ENCODE measurements at places on chromosomes 11 and 22.

- no peak for DNase-seq
These were observed 6.7 kb downstream of the CAPN5 start for GRCh38 chr11:77073328-77074001.

- DNase-seq = no peak
These were observed 2.7 kb downstream of the RPL27A start for GRCh38 chr11:8685306-8685705.

- no peak for DNase-seq
These were observed 390.0 kb downstream of the TENM4 start for GRCh38 chr11:79050786-79051185.

- no peak for DNase-seq
These were observed 5.6 kb downstream of the SYTL2 start for GRCh38 chr11:85805387-85805786.

DNA sequence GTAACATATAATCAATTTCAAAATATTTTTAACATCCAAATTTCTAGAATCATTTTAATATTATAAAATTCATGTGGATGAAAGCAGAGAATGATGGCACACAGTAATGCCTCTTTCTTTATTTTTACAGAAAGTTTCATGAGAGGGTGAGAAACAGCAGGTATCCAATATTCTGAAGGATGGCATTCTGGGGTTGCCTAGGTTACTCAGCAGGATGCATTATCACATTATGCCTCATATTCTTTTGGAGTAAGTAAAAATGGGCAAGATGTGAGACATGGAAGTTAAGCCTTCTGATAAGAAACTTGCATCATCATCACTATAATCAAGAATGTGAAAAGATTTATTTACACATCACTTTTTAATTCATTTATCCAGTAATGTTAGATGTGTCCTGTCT is 148.7 kb upstream of the PGR start:
- no peak for DNase-seq

- peak; percentile 28 for DNase-seq
These were observed 37.6 kb upstream of the BIRC3 start for GRCh38 chr11:102279641-102280170.

DNA sequence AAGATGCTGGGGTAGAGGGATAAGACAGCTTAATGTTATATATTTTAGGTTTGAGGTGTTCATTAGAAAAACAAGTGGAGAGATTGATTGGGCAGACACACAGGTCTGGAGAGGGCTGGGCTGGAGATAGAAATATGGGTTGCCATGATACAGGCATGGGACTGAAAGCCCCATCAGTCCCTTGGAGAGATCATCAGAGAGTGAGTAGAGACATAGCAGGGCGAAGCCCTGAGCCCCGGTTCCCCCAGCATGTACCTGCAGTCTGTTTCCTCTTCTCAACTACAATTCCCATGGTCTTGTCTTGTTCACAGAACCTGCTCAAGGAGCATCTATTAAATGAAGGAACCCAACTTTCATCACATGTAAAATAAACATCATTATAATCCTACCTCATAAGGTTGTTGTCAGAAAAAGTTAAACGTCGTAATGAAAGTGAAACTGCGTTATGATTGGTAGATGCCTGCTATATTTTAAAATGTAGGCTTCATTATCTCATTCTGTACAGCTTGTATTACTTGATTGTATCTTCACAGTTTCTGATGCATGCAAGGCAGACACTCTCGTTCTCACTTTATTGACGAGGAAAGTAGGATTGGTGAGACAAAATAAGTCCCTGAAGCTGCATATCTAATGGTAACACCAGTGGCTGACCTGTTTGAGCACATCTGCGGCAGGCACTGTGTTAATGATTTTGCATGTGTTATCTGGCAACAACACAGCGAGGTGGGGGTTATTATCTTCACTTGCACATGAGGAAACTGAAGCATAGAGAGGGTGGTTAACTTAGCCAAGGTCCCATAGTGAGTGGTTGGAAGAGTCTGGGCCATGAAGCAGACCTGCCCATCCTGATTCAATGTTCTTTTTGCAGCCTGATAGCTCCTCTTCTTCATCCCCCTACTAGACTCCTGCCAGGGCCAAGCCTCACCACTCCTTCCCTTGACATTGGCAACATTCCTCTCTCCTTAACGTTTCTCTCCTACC is 63.5 kb downstream of the ENDOD1 start:
- DNase-seq = no peak

DNA sequence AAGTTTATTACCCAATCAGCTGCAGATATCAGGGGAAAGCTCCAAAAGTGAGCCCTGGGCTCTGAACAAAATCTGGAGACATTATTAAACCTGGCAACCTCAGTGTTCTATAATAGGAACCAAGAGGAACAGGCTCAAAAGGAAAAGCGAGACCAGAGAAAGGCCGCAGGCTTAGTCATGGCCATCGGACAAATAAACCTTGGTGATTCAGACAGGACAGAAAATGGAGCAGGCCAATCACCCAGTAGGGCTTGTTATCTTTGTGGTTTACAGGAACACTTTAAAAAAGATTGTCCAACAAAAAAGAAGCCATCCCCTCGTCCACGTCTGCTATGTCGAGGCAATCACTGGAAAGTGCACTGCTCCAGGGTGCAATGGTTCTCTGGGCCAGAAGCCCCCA is 7.7 kb upstream of the PANX1 start:
- no peak for DNase-seq

GRCh38 chr11:60756307-60757032 is at the start of gene MS4A15:
Gene MS4A15 (plus strand): TSS chr11:60756867. CDS start chr11:60763734, 6,867 bp downstream.
- peak; percentile 43 for DNase-seq

- DNase-seq = no peak
These were observed 139.9 kb upstream of the GRIA4 start for GRCh38 chr11:105469931-105470330.

- peak; percentile 76 for DNase-seq
These were observed 2.7 kb upstream of the RHOD start for GRCh38 chr11:67053896-67054329.

DNA sequence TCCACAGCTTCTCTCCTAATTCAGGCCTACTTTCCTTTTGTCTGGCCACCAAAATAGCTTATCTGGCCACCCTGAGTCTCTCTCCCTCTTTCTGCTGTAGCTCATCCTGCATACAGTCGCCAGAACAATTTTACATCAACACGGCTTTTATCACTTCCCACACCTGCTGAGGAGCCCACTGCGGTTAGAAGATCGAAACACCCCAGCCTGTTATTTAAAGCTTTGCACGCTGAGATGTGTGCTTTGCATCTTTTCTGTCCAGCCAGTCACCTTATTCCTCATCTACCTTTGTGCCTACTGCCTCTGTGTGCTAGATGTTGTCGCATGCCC is 96.0 kb downstream of the COMMD9 start:
- no peak for DNase-seq

- DNase-seq = no peak
These were observed 51.0 kb downstream of the MTNR1B start for GRCh38 chr11:93020248-93021046.

DNA sequence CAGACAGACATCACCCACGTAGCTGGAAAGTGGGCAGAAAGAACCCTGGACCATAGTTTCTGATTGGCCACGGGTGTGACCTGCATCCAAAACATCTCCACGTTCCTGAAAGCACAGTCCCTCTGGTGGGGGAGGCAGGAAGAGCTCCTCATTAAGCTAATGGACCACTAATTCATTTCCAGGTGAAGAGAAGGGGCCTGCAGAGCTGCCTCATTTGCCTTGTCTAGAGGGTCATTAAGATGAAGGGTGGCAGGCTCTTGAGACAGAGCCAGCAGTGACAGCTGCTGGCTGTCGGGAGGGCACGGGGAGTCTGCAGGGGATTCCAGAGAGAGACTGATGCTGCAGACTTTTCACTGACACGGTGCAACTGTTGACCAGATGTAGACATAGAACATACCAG is 149.6 kb upstream of the OPCML start:
- DNase-seq = no peak

GRCh38 chr22:26393929-26394328 is 35.1 kb upstream of the ASPHD2 start:
- no peak for DNase-seq

DNA sequence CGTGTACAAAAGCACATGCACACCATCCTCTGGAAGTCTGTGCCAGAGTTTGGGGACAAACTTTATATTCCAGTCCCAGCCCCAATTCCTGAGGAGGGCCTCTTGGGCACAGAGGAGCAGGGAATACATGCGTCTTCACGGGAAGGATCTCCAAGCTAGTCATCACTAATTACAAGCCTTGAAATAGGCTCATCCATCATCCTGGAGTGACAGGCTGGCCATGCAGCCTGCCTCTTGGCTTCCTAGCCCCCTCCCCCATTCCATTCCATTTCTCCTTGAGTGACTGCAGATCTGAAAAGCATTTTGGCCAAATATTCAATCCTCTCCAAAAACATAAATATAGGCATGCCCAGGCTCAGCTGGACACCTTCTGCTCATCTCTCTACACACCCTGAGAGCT is 24.8 kb downstream of the SERPING1 start:
- DNase-seq = no peak

- DNase-seq = no peak
These were observed 17.3 kb downstream of the ABCC8 start for GRCh38 chr11:17459236-17459896.

- DNase-seq = no peak
These were observed 35.3 kb downstream of the BCR start for GRCh38 chr22:23215294-23216241.

- no peak for DNase-seq
These were observed 43.5 kb downstream of the EIF3F start for GRCh38 chr11:8030526-8031247.

DNA sequence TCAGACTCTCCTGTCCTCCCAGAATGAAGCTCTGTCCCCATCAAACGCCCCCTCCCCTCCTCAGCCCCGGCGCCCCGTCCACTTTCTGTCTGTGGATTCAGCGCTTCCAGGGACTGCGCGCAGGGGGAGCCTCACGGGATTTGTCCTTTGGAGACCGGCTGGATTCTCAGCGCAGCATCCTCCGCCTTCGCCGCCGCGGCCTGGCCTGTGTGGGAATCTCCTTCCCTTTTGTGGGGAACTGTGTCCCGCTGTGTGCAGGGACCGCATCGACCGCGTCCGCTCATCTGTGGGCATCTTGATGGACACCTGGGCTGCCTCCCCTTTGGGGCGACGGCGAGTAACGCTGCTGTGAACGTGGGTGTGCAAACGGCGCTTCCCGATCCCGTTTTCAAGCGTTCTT is 1.1 kb upstream of the SCT start:
- DNase-seq = no peak

DNA sequence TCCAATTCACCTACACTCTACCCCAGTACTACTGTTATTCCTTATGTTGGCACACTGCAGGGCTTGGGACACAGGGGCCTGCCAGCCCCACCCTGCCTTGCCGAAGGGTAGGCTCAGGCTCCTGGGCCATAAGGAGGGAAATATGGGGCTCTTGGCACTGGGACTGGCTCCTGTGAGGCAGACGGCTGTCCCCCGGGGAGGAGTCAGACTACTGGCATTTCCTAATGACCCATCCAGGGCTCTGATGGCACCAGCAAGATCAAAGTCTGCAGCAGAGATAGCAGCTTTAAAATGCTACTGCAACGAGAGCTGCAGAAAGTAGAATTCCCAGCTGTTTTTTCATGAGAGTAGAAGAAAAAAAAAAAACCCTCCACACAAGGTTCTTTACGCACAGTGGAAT is 42.2 kb upstream of the CYP2D6 start:
- no peak for DNase-seq

DNA sequence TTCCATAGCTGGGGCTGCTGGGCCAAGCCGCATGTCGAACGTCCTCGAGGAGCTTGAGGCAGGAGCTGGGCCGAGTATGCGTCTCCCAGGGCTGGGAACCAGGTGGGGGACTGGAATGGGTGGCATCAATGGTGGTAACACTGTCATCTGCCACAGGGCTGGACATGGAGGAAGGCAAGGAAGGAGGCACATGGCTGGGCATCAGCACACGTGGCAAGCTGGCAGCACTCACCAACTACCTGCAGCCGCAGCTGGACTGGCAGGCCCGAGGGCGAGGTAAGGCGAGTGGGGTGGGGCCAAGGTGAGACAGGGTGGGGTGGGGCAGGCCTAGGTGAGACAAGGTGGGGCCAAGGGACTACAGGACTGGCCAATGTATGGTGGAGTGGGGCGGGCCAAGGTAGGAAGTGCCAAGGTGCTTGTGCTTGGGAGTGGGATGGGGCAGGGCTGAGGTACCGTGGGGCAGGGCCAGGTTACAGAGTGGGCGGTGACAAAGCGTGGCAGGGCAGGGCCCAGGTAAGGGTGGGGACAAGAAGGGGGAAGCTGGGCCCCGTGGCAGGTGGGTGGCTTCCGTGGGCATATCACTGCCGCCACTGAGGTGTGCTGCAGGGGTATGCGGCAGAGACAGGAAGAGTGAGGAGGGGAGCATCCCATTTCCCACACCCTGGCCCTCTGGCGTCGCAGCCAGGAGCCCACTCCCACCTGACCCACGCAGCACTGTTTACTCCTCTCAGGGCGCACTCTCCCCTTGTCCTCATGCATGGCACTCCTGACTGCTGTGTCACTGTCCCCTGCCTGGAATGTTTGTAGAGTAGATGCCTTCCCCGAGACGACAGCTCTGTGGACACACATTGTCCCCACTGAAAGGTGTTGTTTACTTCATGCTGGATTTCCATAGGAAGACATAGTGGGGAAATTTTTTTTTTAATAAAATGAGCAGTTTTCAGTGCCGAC is 27.5 kb upstream of the DGCR8 start:
- no peak for DNase-seq

GRCh38 chr22:28883917-28884746 is 760 bp downstream of the ZNRF3 start:
- peak; percentile 55 for DNase-seq

- DNase-seq = no peak
These were observed 55.0 kb upstream of the ZC3H12C start for GRCh38 chr11:110038201-110038600.

- no peak for DNase-seq
These were observed 52.5 kb downstream of the CD6 start for GRCh38 chr11:61023966-61024295.

DNA sequence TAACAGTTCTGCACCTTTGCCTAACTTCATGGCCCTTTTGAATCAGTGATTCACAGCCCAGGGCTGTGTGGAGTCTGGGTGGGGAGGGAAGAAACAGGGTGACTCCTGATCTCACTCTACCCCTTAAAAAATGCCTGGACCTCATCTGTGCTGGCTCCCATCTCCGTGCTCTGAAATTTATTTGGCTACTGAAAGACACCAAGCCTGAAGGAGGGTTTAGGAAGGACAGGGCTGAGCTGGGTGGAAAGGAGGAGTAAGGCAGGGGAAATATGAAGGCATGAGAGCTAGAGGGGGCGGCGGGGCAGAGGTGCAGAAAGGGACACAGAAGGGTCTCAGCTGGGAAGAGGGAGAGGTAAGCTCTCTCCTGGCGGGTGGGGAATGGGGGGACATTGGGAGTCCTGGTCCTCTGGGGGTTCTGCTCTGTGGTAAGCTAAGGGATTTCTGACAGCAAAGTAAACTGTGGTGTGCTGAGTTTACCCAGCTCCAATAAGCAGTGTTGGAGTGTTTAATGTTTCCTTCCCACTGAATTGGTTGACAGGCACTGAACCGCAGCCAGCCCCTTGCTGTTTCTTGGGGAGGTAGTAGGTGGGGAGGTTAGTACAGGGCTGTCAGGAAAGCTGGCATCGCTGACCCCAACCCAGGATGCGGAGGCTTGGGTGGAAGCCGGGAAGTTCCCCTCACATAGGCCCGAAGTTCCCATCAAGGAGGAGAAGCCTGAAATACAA is 71.1 kb downstream of the RPUSD4 start:
- DNase-seq = no peak
